ENCODE measurements at places on chromosomes 5 and 9. TPM values are rescaled to one million over a fixed set of nuclear protein-coding genes. Genes with fewer than 3 reads are reported as not detected.
A peak's percentile ranks its signal among the peaks of the same experiment; 100 is the strongest.

IFNA17 gene
- not detected for polyA plus RNA-seq

ZFP37 gene
- 0.72 TPM for polyA plus RNA-seq

FAM151B gene
- polyA plus RNA-seq: 0.80 TPM

ECSCR gene
- polyA plus RNA-seq: not detected

STING1 gene
- polyA plus RNA-seq: 38.1 TPM

SPATA31A3 gene
- not detected for polyA plus RNA-seq

DNA sequence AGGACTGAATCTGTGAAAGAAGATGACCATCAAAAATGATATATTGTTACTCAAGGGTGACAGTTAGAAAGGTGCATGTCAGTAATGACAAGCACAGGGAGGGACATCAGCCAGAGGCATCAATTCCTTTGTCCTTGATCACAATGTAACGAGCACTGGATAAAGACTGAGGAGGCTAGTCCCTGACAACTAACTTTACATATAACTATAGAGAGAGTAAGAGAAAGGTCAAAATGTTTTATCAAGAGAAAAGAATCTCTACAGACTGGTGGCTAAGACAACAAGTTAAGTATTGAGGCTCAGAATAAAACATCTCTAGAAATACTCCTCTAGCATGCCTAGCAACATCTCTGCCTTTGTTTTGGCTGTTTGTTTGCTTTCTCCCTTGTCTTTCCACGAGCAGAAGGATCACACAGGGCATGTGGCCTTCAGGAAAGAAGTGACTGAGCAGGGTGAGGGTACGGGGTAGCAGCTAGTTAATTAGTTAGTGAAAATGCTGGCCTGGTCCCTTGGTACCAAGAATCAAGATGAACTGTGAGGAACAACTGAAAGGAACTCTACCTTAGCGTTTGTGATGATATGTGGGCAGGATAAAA, 724.1 kb upstream of the MEF2C start:
- H3K4me3 ChIP-seq: no peak overlapping the region
- DNase-seq: no peak
- no peaks in the 10 kb centered on the region for H3K4me1 ChIP-seq

GRCh38 chr9:122827761-122828093, 661 bp downstream of the PDCL start:
- no peak for DNase-seq
- H3K36me3 ChIP-seq: peaks cover 12% of the 10 kb centered on the region
- H3K4me1 ChIP-seq: peaks cover 8% of the 10 kb centered on the region
- no peaks in the 10 kb centered on the region for H3K27me3 ChIP-seq
- peak overlapping the region; percentile 88 for H3K27ac ChIP-seq
